A549 treated with Mapracorat at 1 μM for 4 hours (cell line): ENCODE measurements at places on chromosomes 5 and 9. TPM values are rescaled to one million over a fixed set of nuclear protein-coding genes. Genes with fewer than 3 reads are reported as not detected.

The CANX gene
- total RNA-seq, result 313 to 390 TPM (median 351 TPM) in 5 replicates

The IL9 gene
- not detected in 5 replicates for total RNA-seq

The NEURL1B gene
- 5.1 to 7.6 TPM (median 6.8 TPM) in 5 replicates for total RNA-seq

The CTNND2 gene
- not detected in 5 replicates for total RNA-seq

The NTNG2 gene
- total RNA-seq, result 0.98 to 3.1 TPM (median 2.1 TPM) in 5 replicates

The SNCB gene
- total RNA-seq, result 0.86 to 1.3 TPM (median 1.0 TPM) in 5 replicates

The ARL14EPL gene
- total RNA-seq, result 0.13 to 0.48 TPM (median 0.19 TPM) in 5 replicates

The DMRT3 gene
- not detected in 5 replicates for total RNA-seq
